ENCODE measurements at places on chromosomes 6 and 20.
A peak's percentile ranks its signal among the peaks of the same experiment; 100 is the strongest.

DNA sequence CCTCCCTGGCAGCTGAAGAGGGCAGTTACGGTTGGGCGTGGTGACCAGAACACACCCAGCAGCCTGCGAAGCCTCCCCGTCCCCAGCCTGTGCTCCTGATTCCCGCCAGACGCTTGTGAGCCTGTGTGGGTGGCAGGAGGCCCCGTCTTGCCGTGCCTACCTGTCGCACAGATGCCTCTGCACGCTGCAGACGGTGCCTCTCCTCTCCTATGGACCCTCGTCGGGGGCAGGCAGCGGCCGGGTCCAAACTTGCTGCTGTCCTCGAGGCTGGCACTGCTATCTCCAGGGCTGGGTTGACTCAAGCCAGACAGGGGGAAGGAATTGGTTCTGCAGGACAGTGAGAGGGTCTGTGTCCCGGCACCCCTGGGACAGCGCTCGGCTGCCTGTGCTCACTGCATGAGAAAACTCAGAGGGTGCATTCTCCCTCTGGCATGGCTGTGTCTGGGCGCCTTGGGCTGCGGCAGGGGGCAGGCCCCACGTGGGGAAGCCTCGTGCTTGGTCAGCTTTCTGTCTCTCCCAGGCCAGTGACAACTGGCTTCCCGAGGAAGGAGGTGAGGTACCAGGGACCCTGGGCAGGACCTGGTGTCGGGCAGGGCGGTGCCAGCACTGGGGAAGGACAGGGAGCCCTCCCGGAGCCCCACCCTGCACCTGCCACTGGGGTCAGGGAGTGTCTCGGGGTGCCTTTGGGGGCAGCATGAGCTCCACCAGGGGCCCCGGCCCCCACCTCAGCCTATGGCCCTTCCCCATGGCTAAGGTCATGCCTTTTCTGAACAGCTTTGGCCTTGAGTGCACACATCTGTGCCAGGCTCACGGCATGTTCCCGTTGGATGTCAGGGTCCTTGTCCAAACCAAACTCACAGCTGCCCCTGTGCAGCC is 127.5 kb downstream of the TAF4 start:
- no peak for DNase-seq

DNA sequence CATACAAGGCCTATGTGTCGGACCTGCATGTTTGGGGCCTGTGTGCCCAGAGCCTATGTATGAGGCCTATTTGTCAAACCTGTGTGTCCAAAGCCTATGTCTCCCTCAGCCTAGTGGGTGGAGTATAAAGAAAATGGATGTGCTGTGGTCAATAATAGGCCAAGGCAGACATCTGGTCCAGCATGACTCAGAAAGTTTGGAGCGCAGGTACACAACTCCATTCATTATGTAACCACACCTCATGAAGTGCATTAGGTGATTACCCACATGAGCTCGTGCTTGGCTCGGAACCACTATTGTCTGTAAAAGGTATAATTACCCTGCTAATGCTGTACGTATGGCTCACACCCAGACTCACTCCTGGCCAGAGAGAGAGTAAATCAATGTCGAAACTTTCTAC is 302.4 kb upstream of the POU3F2 start:
- DNase-seq: no peak

- no peak for DNase-seq
Observed at GRCh38 chr6:147750413-147750812, 241.9 kb downstream of the SAMD5 start.

DNA sequence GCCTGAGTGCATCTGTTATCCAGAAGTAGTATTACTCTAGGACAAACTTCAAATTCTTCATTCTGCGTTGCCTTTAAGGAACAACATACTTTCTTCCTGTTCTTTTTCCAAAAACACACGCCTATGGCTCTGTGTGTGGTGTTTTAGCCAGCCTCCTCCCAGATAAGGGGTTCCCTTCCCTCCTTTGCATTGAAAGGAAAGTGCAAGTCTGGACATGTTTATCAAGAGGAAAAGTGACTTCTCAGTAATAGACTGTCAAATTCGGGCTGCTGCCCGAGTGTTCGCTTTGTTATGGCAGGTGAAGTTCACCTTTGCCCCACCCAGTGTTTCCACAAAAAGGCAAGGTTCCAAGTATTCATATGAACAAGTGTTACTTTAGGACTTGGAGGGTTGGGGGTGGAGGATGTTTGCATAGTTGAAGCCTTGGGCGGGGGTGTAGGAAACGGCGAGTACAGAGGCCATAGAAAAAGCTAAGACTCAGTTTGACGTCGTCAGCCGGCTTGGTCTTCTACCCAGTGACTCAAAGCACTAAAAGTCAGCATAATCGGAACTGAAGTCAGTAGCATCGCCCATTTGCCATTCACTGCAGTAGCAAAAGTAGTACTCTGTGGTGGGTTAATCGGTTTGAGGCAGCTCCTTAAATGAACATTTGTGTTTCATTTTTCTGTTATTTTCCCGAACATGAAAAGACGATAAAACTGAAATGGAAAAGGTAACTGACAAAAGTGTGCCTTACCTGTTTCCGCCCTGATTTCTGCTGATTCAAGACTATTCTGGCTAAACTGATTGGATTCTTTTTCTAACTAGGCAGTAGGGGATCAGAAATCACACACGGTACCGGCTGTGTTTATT is 12.5 kb downstream of the PRDM1 start:
- no peak for DNase-seq

GRCh38 chr6:150891888-150892485 is 26.5 kb downstream of the MTHFD1L start:
- peak; percentile 62 for DNase-seq

- no peak for DNase-seq
Observed at GRCh38 chr20:16262594-16262993, 310.7 kb downstream of the KIF16B start.

- no peak for DNase-seq
Observed at GRCh38 chr6:139154881-139155547, 20.1 kb downstream of the HECA start.

- DNase-seq: no peak
Observed at GRCh38 chr20:1968964-1969363, 24.9 kb downstream of the PDYN start.

DNA sequence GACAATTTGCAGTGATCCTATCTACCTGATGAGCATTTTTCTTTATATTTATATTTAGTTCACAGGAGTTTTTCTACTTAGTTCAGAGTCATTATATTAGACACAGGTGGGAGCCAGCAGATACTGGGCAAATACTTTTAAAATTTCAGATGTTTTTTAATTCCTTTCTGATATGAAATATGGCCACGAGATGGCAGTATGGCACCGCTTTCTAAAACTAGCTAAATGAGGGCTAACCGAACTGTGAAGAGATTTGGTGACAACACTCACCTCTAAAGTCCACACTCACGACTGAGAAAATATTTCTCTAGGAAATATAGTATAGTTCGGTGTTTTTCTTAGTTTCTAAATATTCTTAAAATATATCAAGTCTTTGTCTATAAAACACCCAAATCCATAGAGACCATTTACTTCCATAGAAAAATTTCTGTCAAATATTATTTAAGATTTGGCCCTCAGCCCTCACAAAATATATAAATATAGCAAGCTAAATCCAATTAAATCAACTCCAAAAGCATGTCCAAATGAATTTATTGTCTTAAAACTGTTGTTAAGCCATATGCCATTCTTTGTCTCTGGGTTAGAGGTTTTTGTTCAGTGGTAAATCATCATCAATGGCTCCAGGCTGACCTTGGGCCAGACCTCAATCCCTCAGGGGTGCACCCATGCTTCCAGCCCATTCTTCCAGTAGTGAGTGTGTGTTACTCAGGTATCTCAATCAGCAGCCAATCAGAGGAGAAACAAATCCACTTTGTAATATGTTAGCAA is 63.6 kb downstream of the HUS1B start:
- peak; percentile 58 for DNase-seq

- no peak for DNase-seq
Observed at GRCh38 chr6:42572523-42572922, 8.7 kb downstream of the UBR2 start.

GRCh38 chr20:49893242-49894072 is 21.9 kb downstream of the SPATA2 start:
- DNase-seq: no peak

DNA sequence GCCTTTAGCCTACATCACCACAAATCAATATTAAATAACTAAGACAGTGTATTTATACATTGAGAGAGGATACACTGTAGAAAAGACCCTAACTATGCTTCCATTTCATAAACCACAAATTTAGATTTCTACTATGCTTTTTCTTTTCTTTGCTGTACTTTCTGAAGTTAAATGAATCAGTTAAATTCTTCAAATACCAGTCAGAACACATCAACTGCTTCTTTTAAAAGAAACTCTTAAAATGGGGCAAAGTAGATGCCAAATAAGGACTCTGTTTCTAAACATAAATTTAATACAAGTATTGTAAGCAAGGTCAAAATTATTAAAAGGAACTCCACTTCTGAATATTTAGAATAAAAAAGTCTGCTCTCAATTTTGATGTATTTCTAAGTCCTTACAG is 76.9 kb downstream of the GMDS start:
- no peak for DNase-seq

DNA sequence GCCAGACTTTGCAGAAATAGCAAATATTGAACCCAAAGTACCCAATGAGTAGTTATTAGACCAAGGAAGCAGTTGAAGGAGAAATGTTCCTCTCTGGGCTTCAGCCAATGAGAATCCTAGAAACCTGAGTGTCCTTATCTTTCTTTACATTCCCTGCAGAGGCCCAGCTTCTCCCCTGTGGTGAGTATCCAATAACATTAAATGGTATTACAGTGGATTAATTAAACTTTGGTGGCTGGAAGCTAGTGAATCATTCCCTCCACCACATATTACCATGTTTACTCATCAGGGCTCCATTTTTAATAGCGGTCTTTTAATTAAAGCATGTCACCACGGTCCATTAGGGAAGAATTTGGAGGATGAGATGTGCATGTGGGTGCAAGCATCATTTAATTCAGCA is 74.0 kb downstream of the UNC5CL start:
- DNase-seq: no peak

GRCh38 chr6:45115696-45116095 is 212.4 kb upstream of the RUNX2 start:
- no peak for DNase-seq

GRCh38 chr6:5130135-5130866 is 45.2 kb downstream of the PPP1R3G start:
- DNase-seq: no peak

DNA sequence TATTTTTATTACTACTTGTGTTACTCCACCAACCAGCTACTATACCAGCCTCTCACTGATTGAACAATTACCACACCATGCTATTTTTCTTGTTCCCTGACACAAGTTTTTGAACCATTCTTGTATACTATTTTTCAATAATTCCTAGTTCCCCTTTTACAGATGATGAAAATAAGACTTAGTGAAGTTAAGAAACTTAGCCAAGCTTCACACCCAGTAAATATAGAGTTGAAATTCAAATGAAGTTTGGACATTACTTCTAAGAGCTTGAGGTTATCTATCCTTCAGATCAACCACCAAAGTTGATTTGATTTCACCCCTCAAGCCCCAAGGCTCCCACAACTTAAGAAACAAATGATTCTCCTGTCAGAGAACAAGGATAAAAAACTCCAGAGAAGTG is 13.1 kb upstream of the BCAS1 start:
- DNase-seq: no peak

- no peak for DNase-seq
Observed at GRCh38 chr6:168166627-168167026, 87.6 kb upstream of the FRMD1 start.

DNA sequence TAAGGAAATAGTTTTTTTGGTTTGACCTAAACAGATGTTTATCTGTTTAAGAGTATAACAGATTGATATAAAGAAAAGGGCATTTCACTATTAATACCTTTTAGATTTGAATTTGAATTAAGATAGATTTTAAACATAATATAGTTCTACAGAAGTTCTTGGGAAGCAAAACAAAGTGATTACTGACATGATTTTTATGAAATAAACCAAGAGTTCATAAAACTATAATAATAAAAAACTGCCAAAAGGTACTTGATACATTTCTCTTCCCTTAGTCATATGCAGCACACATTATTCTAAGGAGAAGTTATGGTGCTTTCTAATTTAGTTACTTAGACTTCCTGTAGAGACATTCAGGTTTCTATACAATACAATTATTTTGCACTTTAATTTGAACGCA is 9.6 kb downstream of the STXBP5 start:
- DNase-seq: no peak

DNA sequence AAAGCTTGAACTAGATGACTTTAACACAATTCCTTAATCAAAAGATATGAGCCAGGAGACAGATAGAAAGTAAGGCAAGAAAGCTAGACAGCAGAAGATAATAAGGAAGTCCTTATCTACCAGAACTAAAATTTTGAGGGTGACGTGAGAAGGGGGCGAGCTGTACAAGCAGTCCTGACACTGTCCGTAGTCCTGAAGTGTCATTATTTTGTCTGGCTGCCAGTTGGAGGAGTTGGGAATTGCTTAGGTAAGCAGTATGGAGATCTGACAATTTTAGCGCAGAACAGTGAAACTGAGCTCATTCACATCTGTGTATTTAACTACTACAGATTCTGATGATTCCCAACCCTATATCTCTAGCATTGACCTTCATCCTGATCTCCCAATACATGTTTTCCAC is 25.8 kb upstream of the CEP85L start:
- DNase-seq: no peak

DNA sequence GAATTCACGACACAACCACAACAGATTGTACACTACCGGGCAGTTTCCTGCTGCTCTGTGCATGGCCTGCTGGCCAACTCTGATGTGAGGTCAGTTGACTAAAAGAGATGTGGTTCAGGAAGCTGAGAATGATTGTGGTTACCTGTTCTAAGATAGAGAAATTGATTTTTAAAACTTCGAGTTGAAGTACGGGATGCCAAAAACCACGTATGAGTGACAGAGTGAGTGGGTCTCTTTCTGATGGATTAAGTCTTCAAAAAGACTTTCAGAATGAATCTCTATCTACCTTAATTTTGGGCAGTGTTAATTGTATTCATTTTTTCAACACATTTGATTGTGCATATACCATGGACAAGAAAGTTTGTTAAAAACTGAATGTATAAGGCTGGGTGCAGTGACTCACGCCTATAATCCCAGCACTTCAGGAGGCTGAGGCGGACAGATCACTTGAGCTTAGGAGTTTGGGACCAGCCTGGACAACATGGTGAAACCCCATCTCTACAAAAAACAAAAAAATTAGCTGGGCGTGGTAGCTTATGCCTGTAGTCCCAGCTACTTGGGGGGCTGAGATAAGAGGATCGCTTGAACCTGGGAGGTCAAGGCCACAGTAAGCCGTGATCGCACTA is 121.2 kb downstream of the SGK1 start:
- DNase-seq: no peak

- no peak for DNase-seq
Observed at GRCh38 chr20:13017235-13017634, 8.5 kb downstream of the SPTLC3 start.

Data from BE2C (cell line).